Thoracic aorta (tissue), 2 donors: ENCODE measurements at places on chromosomes 12 and 14. TPM values are rescaled to one million over a fixed set of nuclear protein-coding genes. Genes with fewer than 3 reads are reported as not detected.

GRCh38 chr12:54460317-54460923 lies 13.0 kb downstream of the GTSF1 start:
- no peaks in the 10 kb centered on the region for H3K36me3 ChIP-seq
- no peak overlapping the region for H3K27ac ChIP-seq
- H3K27me3 ChIP-seq, result no peaks in the 10 kb centered on the region
- H3K4me1 ChIP-seq, result peaks cover 3% of the 10 kb centered on the region
- no peak overlapping the region for H3K4me3 ChIP-seq

Gene DDIT3
- total RNA-seq, result 39.6 TPM

DNA sequence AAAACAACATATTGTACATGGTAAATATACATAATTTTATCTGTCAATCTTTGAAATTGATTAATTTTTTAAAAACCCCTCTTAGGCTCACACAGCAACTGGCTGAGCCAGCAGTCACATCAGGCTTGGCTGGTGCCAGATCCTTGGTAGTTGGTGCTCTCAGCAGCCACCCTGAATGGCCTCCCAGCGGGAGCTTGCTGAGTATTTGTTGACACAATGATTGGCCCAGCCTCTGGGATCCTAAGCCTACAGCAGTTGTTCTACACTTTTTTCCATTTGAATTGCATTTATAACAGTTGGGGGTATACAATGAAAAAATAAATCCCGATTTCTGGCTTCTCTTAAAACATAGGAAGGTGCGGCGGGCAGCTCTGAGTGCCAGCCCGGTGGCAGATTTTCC lies 11.1 kb downstream of the PRKAB1 start:
- no peaks in the 10 kb centered on the region for H3K4me1 ChIP-seq
- H3K27ac ChIP-seq, result no peak overlapping the region
- H3K27me3 ChIP-seq, result no peaks in the 10 kb centered on the region
- H3K36me3 ChIP-seq, result peaks cover 56% of the 10 kb centered on the region

Gene JAG2
- total RNA-seq, result 8.8 TPM

DNA sequence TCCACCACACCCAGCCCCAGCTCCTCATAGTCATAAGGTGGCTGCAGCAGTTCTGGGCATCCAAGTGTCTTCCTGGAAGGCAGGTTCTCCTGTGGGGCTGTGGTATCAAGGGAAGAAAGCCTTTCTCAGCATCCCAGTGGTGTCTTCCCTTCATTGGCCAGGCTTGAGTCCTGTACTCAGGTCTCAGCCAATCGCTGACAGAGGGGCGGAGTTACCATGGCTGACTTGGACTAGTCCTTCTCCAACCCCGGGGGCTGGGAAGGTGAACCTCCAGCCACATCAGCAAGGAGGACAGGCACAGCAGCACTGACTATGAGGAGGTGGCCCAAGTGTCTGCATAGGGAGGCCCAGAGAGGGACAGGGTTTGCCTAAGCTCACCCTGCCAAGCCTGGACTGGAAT lies 64.0 kb upstream of the SLC24A4 start:
- H3K36me3 ChIP-seq, result no peaks in the 10 kb centered on the region
- H3K4me3 ChIP-seq, result no peak overlapping the region
- DNase-seq, result no peak
- no peak overlapping the region for H3K27ac ChIP-seq
- no peaks in the 10 kb centered on the region for H3K27me3 ChIP-seq

Gene KRT83
- total RNA-seq, result not detected

DNA sequence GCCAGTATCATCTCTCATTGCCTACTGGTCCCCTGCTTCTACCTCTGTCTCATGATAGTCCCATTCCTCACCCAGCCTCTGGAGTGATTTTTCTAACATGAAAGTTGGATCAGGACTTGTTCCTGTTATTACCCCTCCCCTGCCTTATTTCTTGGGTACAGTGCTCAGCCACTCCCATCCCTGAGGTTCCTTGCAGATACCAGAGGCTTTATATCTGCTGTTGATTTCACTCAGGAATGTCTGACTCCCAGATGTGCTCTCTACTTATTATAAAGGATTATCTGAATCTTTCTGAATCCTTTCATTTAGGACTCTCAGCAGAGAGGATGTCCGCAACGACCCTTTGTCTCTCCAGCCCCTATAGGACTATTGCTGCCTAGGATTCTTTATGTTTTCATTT lies 111.2 kb downstream of the LRRK2 start:
- no peak for DNase-seq
- H3K27ac ChIP-seq, result no peak overlapping the region
- H3K36me3 ChIP-seq, result peaks cover 6% of the 10 kb centered on the region
- no peaks in the 10 kb centered on the region for H3K27me3 ChIP-seq

GRCh38 chr12:32015036-32015435 lies 55.8 kb downstream of the RESF1 start:
- no peak for DNase-seq
- H3K4me3 ChIP-seq, result no peak overlapping the region
- H3K4me1 ChIP-seq, result no peaks in the 10 kb centered on the region
- no peaks in the 10 kb centered on the region for H3K27me3 ChIP-seq
- H3K27ac ChIP-seq, result no peak overlapping the region

- DNase-seq, result no peak
- H3K36me3 ChIP-seq, result no peaks in the 10 kb centered on the region
- H3K4me3 ChIP-seq, result no peak overlapping the region
- H3K4me1 ChIP-seq, result no peaks in the 10 kb centered on the region
Observed at GRCh38 chr14:33019346-33019745, 80.7 kb downstream of the NPAS3 start.

Gene RNASE7
- 0.27 TPM for total RNA-seq

DNA sequence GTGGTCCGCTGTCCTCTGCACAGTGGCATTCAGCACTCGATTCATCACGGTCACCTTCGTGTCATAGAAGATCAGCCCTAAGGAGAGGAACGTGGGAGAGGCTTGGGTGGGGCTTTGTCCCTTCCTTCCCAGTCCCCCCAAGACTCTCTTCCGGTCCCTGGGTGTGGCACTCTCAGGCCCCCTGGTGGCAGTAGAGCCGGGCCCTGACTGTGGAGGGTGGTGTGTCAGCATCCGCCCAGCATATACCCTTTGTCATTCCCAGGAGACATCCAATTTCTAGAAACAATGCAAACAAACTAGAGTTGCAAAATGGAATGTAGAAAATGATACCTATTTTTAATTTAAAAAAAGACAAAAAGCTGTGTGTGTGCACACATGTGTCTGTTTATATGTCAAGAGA lies 45.0 kb downstream of the TRAFD1 start:
- DNase-seq, result no peak
- H3K27ac ChIP-seq, result no peak overlapping the region
- H3K4me1 ChIP-seq, result no peaks in the 10 kb centered on the region
- no peak overlapping the region for H3K4me3 ChIP-seq

GRCh38 chr12:124795081-124795948 lies 68.3 kb downstream of the SCARB1 start:
- no peak for DNase-seq
- H3K4me3 ChIP-seq, result no peak overlapping the region
- no peaks in the 10 kb centered on the region for H3K27me3 ChIP-seq
- H3K36me3 ChIP-seq, result no peaks in the 10 kb centered on the region

DNA sequence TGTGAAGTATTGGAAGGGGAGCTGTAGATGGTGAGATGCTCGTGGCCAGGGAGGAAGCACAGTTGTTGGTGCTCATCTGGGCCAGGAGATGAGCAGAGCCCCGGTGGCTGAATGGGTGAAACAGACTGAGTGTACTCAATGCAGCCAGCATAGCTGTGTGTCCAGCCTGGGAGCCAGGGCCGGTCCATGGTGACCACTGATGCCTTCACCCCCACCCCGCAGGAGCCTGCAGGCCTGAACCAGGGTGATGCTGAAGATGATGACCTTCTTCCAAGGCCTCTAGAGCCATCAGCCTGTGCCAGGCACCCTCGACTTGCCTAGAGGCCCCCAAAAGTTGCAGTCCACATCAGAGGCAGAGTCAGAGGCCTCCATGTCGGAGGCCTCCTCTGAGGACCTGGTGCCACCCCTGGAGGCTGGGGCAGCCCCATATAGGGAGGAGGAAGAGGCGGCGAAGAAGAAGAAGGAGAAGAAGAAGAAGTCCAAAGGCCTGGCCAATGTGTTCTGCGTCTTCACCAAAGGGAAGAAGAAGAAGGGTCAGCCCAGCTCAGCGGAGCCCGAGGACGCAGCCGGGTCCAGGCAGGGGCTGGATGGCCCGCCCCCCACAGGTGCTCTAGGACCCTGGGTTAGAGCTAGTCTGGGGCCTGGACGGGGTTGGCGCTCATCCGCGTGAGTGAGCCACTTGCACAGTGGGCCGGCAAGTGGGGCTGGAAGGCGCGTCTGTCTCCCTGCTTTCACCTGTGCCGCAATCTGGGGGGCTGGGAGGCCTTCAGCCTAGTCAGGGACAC lies 3.0 kb downstream of the TNFAIP2 start:
- no peaks in the 10 kb centered on the region for H3K27me3 ChIP-seq
- DNase-seq, result no peak
- H3K36me3 ChIP-seq, result no peaks in the 10 kb centered on the region

- H3K36me3 ChIP-seq, result no peaks in the 10 kb centered on the region
- DNase-seq, result no peak
Observed at GRCh38 chr12:81245907-81246570, 168.2 kb downstream of the ACSS3 start.

DNA sequence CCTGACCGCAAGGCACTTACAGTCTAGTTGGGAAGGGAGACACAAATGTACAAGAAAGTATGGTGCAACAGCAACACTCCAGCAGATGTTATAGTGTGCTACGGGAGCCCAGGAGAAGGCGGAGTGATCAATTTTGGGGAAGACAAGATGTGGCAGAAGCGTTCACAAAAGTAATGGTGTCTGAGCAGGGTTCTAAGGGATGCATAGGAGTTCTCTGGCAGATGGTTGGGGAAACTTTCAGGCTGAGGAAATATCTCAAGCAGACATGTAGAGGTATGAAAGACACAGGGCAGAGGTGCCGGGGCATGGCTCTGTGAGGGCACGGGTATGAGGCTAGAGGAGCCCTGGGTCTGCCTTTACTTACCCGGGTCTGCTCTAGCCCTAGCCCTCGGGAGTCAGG lies 5.1 kb upstream of the TNFRSF1A start:
- H3K27ac ChIP-seq, result peak overlapping the region; percentile 99
- H3K4me3 ChIP-seq, result peak overlapping the region; percentile 47
- H3K36me3 ChIP-seq, result no peaks in the 10 kb centered on the region
- no peak for DNase-seq
- peaks cover 26% of the 10 kb centered on the region for H3K4me1 ChIP-seq

GRCh38 chr12:114588061-114588460 lies 95.9 kb downstream of the TBX3 start:
- H3K4me3 ChIP-seq, result no peak overlapping the region
- H3K27ac ChIP-seq, result no peak overlapping the region
- no peaks in the 10 kb centered on the region for H3K36me3 ChIP-seq
- no peaks in the 10 kb centered on the region for H3K4me1 ChIP-seq
- H3K27me3 ChIP-seq, result no peaks in the 10 kb centered on the region

GRCh38 chr14:32938719-32939253 lies at the start of gene NPAS3:
TSS of gene NPAS3 (plus strand) at chr14:32938879.
- peaks cover 21% of the 10 kb centered on the region for H3K4me1 ChIP-seq
- H3K4me3 ChIP-seq, result peak within 1 kb of the TSS; percentile 91
- no peak for DNase-seq
- H3K36me3 ChIP-seq, result no peaks in the 10 kb centered on the region
- peak within 1 kb of the TSS; percentile 82 for H3K27ac ChIP-seq
- no peaks in the 10 kb centered on the region for H3K27me3 ChIP-seq
